Activated CD4-positive, alpha-beta T cell treated with anti-CD3 and anti-CD28 coated beads, Interleukin-2, amount 10 ng/mL, durations not matched to agents 24 days and 14 days (primary cell): ENCODE measurements at places on chromosomes 2 and 18. TPM values are rescaled to one million over a fixed set of nuclear protein-coding genes. Genes with fewer than 3 reads are reported as not detected.
A peak's percentile ranks its signal among the peaks of the same experiment; 100 is the strongest.

- H3K4me3 ChIP-seq, result no peak overlapping the region
- no peaks in the 10 kb centered on the region for H3K4me1 ChIP-seq
- H3K36me3 ChIP-seq, result no peaks in the 10 kb centered on the region
- H3K27ac ChIP-seq, result no peak overlapping the region
Observed at GRCh38 chr18:41324934-41325333, 630.1 kb upstream of the PIK3C3 start.

GRCh38 chr2:128449226-128450061 lies 130.8 kb upstream of the HS6ST1 start:
- H3K27ac ChIP-seq, result no peak overlapping the region
- no peaks in the 10 kb centered on the region for H3K4me1 ChIP-seq
- H3K36me3 ChIP-seq, result no peaks in the 10 kb centered on the region
- no peaks in the 10 kb centered on the region for H3K27me3 ChIP-seq
- H3K4me3 ChIP-seq, result no peak overlapping the region

DNA sequence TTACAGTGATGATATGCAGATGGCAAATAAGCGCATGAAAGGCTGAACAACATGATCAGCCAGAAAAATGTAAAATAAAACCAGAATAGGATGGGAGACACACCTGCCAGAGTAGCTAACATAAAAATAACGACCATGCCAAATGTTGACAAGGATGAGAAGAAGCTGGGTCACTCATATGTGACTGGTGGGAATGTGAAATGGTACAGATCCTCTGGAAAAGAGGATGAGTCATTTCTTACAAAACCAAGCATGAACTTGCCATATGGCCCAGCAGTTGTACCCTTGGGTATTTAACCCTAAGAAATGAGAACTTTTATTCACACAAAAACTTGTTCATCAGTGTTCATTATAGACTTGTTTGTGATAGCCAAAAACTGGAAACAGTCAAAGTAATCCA lies 143.8 kb downstream of the SH3BP4 start:
- no peaks in the 10 kb centered on the region for H3K36me3 ChIP-seq
- no peak for DNase-seq
- no peak overlapping the region for H3K4me3 ChIP-seq

DNA sequence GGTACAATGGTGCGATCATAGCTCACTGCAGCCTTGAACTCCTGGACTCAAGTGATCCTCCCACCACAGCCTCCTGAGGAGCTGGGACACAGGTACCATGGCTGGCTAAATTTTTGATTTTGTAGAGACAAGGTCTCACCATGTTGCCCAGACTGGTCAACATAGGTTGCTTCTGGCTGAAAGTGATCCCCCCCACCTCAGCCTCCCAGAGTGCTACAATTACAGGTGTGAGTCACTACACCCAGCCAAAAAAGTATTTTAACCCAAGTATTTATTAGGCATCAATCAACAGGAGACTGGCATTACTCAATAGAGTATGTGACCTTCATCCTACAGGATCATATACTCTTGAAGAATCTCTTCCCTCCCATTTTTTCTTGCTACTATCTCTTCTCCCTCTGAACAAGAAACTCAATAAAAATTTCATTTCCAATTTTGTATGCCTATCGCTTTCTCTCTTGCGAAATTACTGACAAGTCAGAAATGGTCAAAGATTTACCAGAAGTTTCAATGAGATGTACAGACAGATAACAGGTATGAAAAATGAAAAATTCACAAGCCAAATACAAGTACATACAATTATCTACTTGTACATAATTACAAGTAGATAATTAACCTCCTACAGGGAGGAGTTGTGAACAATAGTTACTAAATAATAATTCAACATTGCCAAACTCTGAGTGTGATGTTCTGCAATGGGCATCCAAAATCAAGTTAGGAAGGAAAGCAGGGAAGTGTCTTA lies 34.9 kb upstream of the CCNT2 start:
- no peak overlapping the region for H3K27ac ChIP-seq
- H3K4me1 ChIP-seq, result no peaks in the 10 kb centered on the region
- no peaks in the 10 kb centered on the region for H3K36me3 ChIP-seq
- DNase-seq, result peak; percentile 42

- DNase-seq, result peak; percentile 32
- H3K36me3 ChIP-seq, result no peaks in the 10 kb centered on the region
- no peak overlapping the region for H3K4me3 ChIP-seq
- H3K27ac ChIP-seq, result no peak overlapping the region
- H3K27me3 ChIP-seq, result no peaks in the 10 kb centered on the region
Observed at GRCh38 chr2:191311-192190, 72.3 kb downstream of the SH3YL1 start.

GRCh38 chr2:132953771-132954170 lies 283.8 kb upstream of the LYPD1 start:
- H3K36me3 ChIP-seq, result no peaks in the 10 kb centered on the region
- no peak overlapping the region for H3K4me3 ChIP-seq
- H3K4me1 ChIP-seq, result peaks cover 7% of the 10 kb centered on the region
- H3K27me3 ChIP-seq, result no peaks in the 10 kb centered on the region
- no peak overlapping the region for H3K27ac ChIP-seq

Gene YPEL5
- total RNA-seq, result 16.8 and 19.6 TPM in 2 replicates

Gene LDLRAD4
- total RNA-seq, result 35.6 and 36.5 TPM in 2 replicates

DNA sequence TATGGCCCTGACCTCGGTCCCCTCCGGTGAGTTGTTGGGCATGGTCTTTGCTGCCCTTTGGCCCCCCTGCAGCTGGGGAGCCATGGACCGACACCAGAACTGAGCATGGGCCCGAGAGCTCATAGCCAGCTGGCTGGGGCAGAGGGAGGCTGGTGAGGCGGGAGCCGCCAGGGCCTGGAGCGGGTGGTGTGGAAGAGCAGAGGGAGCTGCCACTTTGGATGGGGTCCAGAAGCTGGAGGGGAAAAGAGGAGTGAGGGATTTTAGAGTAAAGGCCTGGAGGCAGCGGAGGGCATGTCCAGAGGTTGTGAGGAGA lies 16.5 kb upstream of the CNNM3 start:
- H3K4me1 ChIP-seq, result no peaks in the 10 kb centered on the region
- H3K27me3 ChIP-seq, result no peaks in the 10 kb centered on the region
- H3K36me3 ChIP-seq, result peaks cover 7% of the 10 kb centered on the region

DNA sequence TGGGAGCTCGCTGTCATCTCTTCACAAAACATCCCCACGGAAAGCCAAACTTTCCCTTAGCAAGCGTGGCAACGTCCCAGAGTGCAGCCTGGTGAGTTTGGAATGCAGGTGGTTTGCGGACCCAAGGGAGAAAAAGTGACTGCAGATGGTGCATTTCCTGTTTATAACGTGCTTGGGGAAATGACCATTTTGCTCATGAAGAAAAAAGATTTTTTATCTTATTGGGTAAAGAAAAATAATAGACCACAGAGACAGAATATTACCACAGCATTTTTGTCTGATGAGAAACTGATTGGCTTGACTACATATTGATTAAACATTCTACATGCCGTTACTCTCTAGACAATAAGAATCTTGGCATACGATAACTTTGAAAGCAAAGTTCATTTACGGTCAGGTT lies 136.5 kb downstream of the COPS8 start:
- DNase-seq, result no peak
- H3K36me3 ChIP-seq, result no peaks in the 10 kb centered on the region
- no peak overlapping the region for H3K4me3 ChIP-seq
- peaks cover 5% of the 10 kb centered on the region for H3K4me1 ChIP-seq
- H3K27ac ChIP-seq, result no peak overlapping the region
- H3K27me3 ChIP-seq, result peaks cover 24% of the 10 kb centered on the region

DNA sequence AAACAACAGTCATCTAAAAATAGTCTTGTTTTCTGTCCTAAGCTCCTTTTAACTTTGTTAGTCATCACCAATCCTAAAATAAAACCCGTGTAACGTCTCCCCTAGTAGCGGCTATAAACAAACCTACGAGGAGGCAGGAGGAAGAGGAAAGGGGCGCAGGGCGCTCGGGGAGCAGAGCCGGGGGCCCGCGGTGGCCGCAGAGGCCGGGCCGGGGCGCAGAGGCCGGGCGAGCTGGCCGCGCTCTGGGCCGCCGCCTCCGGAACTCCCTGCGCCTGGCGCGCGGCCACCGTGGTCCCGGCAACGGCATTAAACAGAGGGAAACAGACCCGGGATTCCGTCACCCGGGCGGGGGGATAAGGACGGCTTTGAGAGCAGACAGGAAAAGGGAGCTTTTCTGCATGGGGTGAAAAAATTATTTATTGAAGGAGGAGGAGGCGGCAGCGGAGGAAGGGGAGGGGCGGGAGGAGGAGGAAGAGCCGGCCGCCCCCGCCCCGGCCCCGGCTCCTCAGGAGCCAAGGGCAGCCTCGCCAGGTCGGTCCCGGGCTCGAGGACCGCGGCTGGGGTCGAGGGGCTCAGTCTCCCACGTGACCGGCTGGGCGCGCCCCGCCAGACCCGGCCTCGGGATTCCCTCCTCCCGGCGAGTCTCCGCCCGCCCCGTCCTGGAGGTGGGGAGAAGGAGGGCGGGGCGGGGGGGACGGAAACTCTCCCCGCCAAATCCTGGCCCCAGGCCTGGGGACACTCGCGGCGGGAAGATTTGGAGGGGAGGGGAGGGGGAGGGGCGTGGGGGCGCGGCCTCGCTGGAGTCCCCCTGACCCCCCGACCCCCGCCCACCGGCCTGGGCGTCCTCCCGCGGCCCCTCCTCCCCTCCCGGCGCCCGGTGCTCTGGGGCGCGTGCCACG lies 1.8 kb upstream of the NFATC1 start:
- H3K27ac ChIP-seq, result peak overlapping the region; percentile 92
- H3K36me3 ChIP-seq, result peaks cover 15% of the 10 kb centered on the region
- peaks cover 19% of the 10 kb centered on the region for H3K4me1 ChIP-seq
- DNase-seq, result peak; percentile 83
